ENCODE measurements at places on chromosomes 12 and 14.

GRCh38 chr12:4496145-4496838 lies 42.4 kb upstream of the RAD51AP1 start:
- DNase-seq = no peak

GRCh38 chr14:54877703-54878021 lies 25.0 kb downstream of the GCH1 start:
- no peak for DNase-seq

DNA sequence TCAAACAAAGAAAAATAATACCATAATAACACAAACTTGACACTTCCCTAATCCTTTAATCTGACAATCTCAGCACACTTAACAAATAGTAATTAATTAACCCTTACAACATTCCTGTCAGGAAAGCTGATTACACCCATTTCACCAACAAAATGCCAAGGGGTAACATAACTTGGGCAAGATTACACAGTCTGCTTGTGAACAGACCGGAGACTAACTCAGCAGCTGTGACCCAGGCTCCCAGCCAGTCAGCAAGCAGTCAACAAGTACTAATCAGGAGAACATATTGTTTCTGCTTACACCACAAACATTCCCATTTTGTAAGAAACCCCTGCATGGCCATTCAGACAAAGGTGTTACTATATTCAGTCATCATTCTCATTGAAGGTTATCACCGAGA lies 592.5 kb upstream of the FLRT2 start:
- DNase-seq = no peak

DNA sequence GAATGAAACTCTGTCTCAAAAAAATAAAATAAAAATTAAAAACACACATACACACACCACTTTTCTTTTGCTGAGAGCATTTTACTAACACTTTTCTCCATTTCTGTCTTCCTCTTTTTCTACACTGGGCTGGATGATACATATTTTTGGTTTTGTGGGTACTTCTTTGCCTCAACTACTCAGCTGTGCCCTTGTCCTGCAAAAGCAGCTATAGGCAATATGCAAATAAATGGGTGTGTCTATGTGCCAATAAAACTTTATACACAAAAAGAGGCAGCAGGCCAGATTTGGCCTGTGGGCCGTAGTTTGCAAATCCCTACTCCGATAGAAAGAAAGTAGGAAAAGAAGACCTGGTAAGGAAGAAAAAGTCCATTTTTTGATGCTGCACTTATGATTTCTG lies 6.5 kb downstream of the CLMN start:
- no peak for DNase-seq

DNA sequence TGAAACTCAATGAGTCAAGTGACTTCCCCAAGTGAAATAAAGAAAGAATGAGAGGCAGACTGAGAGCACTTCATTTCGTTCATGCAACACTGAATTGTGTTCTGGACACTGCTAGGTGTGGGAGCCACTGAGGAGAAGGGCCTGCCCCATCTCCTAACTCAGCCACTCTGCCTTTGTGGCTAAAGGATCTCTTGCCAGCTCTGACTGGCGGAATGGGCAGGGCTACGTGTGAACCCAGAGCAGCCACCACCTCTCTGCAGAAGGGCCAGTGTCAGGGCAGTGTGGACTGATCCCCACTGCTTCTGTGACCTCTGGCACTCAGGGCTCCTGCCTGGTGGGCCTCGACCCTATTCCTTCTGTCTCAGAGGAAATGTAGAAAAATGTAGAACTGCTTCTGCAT lies 46.5 kb upstream of the GZMB start:
- DNase-seq = no peak

DNA sequence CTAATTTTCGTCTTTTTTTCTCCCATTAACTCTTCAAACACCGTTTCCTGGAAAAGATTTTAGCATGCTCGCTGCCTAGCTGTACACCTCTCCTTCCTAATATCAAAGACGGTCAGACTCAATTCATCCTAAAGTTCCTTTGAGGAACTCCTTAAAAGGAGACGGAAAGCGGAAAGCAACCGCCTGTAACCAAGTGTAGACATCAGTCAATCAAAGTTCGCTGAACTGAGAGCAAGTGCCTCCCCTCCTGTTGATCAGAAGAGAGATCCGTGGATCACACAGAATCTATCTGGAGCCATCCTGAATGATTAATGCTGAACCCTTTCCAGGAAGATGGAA lies 412 bp upstream of the TEP1 start:
- peak; percentile 45 for DNase-seq

DNA sequence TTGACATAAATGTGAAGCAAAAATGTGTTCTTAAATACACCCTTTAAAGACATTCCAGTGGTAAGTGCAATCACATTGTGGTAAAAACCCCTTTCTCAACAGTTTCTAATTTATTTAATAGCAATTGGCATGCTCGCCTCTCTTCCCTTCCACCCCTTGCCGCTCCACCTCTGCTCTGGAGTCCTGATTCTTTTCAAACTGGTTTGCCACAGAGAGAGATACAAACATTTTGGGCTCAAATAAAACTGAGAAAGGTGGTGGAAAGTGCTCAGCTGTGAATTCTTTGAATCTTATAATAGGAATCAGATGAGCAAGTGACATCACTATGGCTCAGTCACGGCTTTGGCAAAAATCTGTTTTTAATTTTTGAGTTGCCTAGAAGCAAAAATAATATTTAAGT lies 993.9 kb downstream of the GALC start:
- DNase-seq = no peak

GRCh38 chr14:33842299-33842698 lies 108.6 kb downstream of the EGLN3 start:
- no peak for DNase-seq

GRCh38 chr14:74853581-74853980 lies 22.4 kb downstream of the PROX2 start:
- DNase-seq = no peak

DNA sequence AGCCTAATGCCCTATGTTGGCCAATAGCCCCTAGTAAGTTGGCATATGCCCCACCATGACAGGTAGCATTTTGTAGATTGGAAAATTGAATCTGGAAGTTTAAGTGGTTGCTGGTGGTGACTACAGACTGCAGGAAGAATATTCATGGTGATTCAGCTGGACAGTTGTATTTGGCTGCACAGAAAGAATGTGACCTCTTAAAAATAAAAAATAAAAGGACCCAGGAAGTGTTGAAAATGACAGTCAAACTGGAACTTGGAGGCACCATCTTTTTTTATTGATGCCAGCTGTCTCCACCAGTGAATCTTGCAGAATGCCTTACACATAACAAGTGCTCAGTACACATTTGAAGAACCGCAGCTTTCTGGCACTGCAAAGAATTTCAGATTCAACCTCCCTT lies 73.9 kb downstream of the PRMT8 start:
- DNase-seq = no peak

GRCh38 chr12:130715998-130716968 lies at the start of gene RIMBP2:
RIMBP2 (minus strand) TSS chr12:130716299; CDS start chr12:130479013, 237,286 bp downstream.
- DNase-seq = no peak

DNA sequence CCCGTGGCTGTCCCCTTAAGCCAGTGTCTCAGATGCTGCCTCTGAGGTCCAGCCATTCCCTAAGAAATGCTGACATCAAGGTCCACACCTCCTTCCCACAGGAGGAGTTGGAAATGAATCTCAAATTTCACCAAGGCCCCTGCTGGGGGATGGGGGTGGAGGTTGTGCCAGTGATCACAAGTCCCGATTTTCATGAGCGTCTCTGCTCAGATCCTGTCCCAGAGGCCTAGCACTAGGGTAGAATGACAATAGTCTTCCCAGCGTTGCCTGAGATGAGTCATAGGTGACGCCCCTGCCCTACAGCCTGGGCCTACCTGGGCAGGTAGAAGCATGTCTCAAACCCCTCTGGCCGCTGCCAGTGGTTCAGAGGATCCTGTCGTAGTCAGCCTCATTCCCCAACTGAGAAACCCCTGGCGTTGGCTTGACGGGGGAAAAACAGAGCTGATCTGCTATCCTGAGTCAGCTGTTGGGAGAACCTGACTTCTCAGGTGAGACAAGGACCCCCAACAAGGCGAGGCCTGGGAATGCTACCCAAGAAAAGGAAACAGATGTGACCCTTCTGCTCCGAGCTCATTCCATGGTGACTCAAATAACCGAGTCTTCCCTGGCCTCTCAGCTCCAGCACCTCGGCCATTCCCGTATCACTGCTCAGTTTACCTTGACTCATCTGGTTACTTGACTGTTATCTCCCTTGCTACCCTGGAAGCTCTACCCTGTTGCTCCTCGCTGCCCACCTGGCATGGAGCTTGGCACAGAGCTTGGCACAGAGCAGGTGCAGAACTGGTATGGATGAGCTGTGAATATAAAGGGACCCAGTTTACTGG lies 21.8 kb upstream of the SPPL3 start:
- no peak for DNase-seq

DNA sequence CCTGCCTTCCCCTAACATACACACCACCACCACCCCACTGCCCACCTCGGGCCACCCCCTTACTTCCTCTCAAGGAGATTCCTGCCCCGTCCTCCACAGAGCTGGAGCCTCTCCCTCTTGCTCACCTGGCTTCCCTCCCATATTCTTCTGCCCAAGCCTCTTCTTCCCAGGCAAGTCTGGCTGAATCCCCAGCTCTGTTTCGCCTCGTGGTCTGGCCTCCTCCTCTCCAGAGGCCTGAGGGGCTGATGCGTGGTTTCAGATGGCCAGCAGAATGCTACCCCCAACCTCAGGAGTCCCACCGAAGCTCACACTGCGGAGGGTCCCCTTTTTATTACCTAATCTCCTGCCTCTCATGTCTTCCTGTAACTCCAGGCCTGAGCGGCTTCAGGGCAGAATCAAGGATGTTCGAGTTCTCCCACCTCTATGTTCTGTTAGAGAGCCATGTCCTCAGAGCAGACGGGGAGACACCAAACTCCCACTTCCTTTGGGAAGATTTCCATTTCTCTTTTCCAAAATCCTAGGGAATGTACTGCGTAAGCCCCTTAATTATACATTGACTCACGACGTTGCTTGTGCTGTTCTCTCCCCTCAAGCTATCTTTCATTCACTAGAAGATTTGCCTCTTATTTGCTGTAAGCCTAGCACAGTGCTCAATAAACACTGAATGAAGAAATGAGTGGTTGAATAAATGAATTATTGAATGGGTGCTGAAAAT lies 33.9 kb upstream of the LTBP2 start:
- DNase-seq = no peak

GRCh38 chr14:64504897-64505794 lies 576 bp downstream of the ZBTB1 start:
- DNase-seq = peak; percentile 87

DNA sequence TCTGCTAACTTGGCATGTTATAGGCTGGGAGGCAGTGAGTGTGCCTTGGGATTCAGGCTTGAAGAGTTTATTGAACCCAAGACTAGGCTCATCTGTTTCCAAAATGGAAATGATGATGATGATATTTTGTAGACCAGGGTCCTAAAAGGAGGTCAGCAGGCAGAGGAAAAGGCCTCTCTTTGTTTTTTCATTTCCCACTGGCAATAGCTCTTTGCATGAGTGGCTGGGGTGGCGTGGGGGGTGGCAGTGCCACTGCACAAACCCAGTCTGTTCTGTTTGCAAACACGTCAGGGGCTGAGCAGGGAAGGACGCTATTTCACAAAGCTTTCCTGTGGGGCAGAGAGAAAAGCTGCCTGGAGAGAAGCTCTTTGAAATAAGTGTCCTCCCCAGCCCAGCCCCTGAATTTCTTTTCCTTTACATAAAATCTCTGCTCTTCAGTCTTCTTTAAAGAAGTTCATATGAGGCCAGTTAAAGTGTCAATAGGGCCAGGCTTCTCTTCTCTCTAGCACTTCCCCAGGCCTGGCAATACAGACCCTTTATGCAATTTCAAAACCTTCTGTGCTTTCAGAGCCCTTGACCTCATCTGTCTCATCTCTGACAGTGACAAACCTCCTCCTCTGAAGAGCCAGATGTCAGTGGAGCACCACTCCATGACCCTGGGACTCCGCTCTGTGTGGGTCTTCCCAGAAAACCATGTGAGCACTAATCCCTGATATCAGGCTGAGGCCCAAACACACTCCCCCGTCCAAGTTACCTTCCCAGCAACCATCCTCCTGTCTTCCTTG lies 72.8 kb downstream of the ZNF664 start:
- DNase-seq = no peak

GRCh38 chr12:124233041-124233796 lies 61.7 kb upstream of the RFLNA start:
- DNase-seq = no peak

DNA sequence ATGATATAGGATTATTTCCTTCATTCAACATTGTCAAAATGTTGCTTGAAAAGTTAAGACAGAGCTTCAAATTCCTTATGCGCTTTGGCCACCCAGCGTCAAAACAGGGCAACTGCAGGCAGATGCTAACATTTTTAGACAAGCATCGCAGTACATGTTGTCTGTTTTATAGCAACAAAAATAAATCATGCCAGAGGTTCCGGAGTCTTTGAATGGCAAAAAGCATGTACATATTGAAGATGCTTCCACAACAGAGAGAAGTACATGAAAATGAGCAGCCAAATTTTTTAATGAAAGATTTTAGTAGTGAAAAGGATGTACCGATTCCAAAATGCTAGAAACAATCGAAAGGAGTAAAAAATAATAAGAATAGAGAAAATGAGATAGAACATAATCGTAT lies 49.8 kb upstream of the USP15 start:
- DNase-seq = peak; percentile 55

DNA sequence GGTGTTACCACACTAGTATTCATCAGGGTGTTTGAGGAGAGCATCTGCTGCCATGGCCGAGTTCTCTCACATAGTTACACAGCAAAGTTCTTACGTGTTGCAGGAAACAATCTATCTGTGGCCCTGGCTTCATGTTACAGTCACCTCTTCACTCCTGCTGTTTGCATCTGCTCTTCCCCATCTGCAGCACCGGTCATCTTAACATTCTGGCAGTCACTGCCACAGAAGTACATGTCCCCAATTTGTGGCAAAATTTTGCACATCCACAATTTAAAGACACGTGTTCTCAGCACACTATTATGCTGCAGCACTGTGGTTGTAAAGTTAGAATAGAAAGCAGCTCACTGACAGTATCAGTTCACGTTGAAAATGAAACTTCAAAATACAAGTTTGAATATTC lies 23.2 kb downstream of the MAPK1IP1L start:
- DNase-seq = no peak

GRCh38 chr12:2895051-2895451 lies 4.4 kb downstream of the TULP3 start:
- no peak for DNase-seq

DNA sequence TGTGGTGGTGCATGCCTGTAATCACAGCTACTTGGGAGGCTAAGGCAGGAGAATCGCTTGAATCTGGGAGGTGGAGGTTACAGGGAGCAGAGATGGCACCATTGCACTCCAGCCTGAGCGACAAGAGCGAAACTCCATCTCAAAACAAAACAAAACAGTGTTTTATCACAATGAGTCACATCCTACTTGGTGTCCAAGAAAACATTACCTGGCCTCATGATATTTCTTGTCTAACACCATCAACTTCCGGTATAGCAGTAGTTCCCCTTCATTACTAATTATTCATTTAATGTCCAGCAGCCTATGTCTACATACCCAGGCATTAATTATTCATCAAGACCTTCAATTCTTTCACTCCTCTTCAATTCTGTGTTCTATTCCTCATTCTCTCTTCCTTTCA lies 115.5 kb downstream of the CCDC59 start:
- DNase-seq = no peak

GRCh38 chr12:61538951-61539350 lies 721.3 kb upstream of the USP15 start:
- DNase-seq = no peak

- DNase-seq = no peak
Observed at GRCh38 chr12:128163086-128163485, 103.9 kb upstream of the TMEM132C start.
